ENCODE measurements at places on chromosomes 3 and 15. TPM values are rescaled to one million over a fixed set of nuclear protein-coding genes. Genes with fewer than 3 reads are reported as not detected.

The POLR2H gene
- total RNA-seq = 44.4 TPM

The ENTPD3 gene
- 1.6 TPM for total RNA-seq

The HIGD2B gene
- not detected for total RNA-seq

The PLXNA1 gene
- 17.7 TPM for total RNA-seq

The XIRP1 gene
- 30.8 TPM for total RNA-seq

The DCLK3 gene
- 2.6 TPM for total RNA-seq
